ENCODE measurements at places on chromosomes 13 and 19.

GRCh38 chr13:84129966-84130365 is 247.7 kb upstream of the SLITRK1 start:
- DNase-seq: no peak

DNA sequence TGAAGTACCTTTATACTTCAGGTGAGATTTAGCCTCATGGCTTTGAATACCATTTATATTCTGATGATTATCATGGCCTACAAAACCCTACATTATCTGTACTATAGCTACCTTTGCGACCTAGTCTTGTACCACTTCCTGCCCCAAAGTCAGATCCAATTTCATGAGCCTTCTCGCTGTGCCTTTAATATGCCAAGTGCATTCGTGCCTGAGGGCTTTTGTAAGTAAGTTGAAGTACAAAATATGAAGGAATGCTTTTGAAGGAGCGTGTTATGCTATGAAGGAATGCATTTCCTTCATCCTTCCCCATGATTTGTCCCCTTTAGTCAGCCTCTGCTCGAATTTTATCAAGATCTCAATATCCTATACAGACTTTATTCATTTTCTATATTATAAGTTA is 9.2 kb upstream of the RASL11A start:
- DNase-seq: no peak

DNA sequence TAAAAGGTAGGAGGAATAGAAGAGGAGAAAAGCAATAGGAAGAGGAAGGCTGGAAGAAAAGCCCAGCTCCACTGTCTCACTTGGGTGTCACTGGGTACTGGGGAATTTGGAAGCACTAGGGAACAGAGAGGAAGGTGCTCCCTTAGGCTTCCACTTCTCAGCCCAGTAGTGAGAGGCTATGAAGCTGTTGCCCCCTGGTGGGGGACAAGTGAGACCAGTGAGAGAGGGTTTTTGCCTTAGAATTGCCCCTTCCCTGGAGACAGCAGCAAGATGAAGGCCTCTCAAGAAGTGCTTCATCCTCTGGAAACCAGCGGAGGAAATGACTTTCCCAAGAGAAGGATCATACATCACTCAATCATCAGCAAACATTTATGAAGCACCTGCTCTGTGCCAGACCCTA is 4.7 kb upstream of the ZNF606 start:
- DNase-seq: no peak

- DNase-seq: peak; percentile 5
Measured at GRCh38 chr13:23025864-23026608, 154.7 kb upstream of the SGCG start.

GRCh38 chr13:104204177-104204576 is 1138.0 kb upstream of the SLC10A2 start:
- no peak for DNase-seq

DNA sequence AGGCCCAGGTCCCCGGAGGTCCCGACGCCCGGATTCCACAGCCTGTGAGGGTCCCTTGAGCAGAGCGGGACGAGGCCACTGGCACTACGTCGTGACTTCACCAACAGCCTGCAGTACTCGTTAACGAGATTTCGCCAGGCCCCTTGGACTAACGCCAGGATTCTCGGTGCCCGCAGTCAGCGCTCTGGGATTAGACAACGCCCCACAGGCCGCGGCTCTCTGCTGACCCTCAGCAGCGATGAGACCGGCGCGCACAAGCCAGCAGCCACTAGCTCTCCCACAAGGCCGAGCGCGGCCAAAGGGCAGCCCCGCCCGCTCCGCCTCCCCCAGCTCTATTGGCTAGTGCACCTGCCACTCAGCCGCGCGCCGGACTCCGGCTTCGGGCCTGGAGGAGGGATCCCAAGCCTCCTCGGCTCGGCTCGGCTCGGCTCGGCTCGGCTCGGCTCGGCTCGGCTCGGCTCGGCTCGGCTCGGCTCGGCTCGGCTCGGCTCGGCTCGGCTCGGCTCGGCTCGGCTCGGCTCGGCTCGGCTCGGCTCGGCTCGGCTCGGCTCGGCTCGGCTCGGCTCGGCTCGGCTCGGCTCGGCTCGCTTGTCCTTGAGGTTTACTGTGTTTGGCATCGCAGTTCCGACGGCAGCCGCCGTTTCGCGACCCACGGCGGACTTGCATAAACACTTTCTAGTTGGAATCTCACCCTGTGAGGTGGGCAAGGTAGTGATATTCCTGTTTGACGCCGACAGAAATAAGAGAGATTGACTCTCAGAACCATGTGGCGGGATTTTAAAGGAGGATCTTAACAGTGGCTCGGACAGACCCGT is 231.7 kb upstream of the SERP2 start:
- peak; percentile 84 for DNase-seq

DNA sequence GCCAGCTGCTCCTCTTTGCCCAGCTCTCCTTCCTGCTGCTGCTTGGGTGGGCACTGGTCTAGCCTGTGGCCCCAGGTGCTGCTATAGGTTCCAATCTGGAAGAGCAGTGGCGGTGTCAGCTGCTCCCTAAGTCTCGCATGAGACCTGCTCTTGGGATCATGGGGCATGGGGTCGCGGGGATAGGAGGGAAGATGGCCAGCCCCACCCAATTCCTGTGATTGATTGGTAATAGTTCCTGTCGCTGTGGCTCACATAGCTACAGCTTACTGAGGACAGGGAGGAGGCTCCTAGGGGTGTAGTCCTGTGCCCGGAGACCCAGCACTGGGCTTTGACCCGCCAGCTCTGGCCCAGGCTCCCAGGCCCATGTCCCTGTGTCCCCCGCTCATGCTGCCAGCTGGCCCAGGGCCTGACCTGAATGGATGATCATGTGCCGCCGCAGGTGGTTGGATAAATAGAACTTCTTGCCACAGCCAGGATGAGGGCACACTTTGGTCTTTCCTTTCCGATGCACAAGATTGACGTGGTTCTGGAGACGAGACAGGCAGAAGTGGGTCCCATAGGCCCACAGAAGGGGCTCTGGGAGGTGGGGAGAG is 4.5 kb upstream of the ELAVL3 start:
- no peak for DNase-seq

- DNase-seq: no peak
Measured at GRCh38 chr13:62087124-62087523, 671.5 kb upstream of the PCDH20 start.

DNA sequence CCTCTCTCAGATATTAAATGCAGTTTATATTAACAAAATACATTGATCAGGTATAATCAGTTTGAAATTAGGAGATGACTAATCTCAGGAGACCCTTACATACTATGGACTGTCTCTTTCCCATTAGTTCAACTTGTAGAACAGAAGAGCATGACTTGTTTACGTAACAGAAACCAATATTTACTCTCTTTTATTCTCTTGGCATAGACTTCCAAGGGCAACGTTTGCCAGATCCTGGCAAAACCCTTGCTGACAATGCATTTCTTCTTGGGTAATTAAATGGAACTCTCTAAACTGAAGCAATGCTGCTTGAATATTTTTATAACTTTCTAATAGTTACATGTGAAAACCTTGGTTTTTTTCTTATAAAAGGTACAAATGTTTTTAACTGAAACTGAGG is 68.3 kb upstream of the MYO16 start:
- no peak for DNase-seq

GRCh38 chr19:17721821-17722220 is 2.5 kb downstream of the MAP1S start:
- DNase-seq: peak; percentile 64

- DNase-seq: no peak
Measured at GRCh38 chr19:56900573-56901097, 60.1 kb upstream of the PEG3 start.

DNA sequence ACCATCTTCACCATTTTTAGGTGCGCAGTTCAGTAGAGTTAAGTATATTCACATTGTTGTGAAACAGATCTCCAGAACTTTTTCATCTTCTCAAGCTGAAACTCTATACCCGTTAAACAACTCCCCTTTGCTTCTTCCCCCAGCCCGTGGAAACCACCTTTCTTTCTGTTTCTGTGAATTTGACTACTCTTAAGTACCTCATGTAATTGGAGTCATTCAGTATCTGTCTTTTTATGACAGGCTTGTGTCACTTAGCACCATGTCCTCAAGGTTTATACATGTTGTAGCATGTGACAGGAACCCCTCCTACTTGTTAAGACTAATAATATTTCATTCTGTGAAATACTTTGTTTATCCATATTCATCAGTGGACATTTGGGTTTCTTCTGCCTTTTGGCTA is 52.8 kb downstream of the TNFRSF19 start:
- no peak for DNase-seq

DNA sequence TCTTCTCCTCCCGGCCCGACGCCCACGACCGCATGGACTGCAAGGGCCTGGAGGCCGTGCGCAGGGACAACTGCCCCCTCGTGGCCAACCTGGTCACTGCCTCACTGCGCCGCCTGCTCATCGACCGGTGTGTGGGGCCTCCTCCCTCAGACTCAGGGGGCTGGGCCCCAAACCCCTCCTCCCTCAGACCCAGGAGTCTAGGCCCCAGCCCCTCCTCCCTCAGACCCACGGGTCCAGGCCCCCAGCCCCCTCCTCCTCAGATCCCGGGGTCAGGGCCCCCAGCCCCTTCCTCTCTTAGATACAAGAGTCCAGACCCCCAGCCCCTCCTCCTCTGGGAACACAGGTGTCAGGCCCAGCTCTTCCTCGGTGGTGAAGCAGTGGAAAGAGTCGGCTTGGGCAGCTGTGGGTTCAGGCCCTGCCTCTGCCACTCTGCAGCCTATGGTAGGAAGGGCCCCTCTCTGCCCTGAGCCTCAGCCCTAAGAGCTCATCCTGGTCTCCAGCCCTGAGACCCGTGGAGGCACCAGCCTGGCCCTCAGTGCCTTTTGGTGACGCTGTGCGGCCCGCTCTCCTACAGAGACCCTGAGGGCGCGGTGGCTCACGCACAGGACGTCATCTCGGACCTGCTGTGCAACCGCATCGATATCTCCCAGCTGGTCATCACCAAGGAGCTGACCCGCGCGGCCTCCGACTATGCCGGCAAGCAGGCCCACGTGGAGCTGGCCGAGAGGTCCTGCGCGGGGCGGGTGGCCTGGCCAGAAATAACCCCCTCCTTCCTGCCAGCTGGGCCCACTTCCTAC is 3.7 kb upstream of the SPIB start:
- DNase-seq: peak; percentile 22

Measured in A172 (cell line).